Brain microvascular endothelial cell (primary cell): ENCODE measurements at places on chromosomes 1 and 21.

- DNase-seq, result no peak
These were observed 129.0 kb upstream of the KLHDC7A start for GRCh38 chr1:18351735-18352134.

- no peak for DNase-seq
These were observed 52.2 kb upstream of the KIAA1614 start for GRCh38 chr1:180860535-180860934.

- no peak for DNase-seq
These were observed 74.4 kb downstream of the PTPRU start for GRCh38 chr1:29310616-29311180.

DNA sequence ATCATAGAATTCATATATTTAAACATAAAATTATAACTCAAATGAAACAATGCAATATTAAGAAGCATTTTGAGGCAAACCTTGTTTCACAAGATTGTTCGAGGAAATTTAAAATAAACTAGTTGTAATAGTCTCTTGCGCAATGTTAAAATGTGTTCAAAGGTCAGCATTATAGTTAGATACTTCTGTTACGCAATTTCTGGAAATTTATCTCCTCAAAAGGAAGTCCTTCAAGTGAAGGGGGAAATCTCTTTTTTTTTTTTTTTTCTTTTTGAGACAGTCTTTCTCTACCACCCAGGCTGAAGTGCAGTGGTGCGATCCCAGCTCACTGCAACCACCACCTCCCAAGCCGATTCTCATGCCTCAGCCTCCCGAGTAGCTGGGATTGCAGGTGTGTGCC lies 52.1 kb downstream of the FMO4 start:
- no peak for DNase-seq

- DNase-seq, result no peak
These were observed 59.7 kb downstream of the ATP1A1 start for GRCh38 chr1:116432655-116433265.

DNA sequence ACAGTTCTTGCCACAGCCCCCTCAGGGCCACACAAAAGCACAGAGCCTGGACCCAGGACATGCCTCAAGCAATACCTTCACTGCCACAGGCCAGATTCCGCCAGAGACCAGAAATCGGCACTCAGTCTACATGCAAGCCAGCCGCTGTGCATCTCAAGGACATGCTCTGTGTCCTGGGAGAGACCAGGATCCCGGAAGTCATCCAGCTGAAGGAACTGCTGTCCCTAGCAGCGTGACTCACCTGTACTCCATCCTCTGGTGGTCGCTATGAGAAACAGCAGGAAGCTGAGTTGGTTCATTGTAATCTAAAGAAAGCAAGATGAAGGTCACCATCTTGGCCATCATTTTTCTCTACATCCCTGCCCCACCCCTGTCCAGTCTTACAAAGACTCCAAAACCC lies 401 bp downstream of the ITLN1 start:
- no peak for DNase-seq
